ENCODE measurements at places on chromosomes 4 and X.

GRCh38 chr4:167233685-167234315 lies 494 bp downstream of the SPOCK3 start:
- DNase-seq, result peak; percentile 39

- DNase-seq, result no peak
Observed at GRCh38 chrX:15769300-15769954, 20.9 kb upstream of the ZRSR2 start.

DNA sequence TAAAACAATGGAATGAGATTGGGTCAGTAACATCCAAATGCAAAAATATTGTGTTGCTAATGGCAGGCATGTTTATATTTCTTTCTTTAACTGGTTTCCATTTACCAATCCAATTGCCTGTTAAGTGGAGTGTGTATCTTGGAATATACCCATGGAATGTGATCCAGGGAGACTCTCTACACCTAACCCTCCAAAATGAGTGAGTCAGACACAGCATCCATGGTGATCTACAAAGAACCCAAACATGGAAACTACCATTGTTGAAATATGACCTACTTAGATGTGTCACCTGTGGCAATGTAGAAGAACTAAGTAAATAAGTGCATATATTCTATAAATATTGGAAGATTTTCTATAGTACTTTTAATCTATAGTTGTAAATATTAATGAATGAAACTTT lies 110.3 kb downstream of the AREG start:
- DNase-seq, result peak; percentile 84

DNA sequence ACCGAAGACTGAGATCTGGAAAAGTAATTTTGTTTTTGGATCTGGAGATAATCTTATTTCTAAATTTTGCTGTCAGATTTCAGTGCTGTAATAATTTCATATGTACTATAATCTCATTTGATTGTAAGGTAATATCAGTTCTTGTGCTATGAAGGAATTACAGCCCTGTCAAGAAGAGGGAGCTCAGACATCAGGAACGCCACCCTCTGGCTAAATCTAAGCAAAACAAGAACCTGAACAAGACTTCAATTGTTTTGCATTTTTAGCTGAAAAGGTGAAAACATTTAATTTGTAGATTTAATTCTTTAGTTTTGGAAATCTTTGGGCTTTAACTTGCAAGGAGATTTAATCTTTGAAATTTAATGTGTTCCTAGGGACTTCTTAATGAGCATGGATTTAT lies 525.4 kb upstream of the HS3ST1 start:
- peak; percentile 27 for DNase-seq

Data from astrocyte of the hippocampus (primary cell).